DMS79 (cell line): ENCODE measurements at places on chromosomes 3 and 15.
A peak's percentile ranks its signal among the peaks of the same experiment; 100 is the strongest.

DNA sequence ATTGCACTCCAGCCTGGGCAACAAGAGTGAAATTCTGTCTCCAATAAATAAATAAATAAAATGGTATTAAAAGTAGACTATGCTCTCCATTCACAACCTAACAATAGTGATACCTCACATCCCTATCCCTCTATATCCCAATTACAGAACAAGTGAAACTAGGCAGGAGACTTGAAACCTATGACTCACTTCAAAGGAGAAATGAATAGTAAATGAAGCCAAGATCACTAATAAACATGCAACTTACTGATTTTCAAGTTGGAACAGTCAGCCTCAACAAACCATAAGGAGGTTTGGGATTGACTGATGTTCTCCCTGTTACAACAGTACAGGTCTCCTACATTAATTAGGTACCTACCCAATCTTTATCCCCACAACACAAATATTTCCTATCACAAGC lies 103.4 kb downstream of the GSK3B start:
- no peak for DNase-seq

GRCh38 chr3:119597548-119598288 lies at the start of gene PLA1A:
PLA1A (plus strand) TSS chr3:119597885; CDS start chr3:119597914, 29 bp downstream.
- no peak for DNase-seq

DNA sequence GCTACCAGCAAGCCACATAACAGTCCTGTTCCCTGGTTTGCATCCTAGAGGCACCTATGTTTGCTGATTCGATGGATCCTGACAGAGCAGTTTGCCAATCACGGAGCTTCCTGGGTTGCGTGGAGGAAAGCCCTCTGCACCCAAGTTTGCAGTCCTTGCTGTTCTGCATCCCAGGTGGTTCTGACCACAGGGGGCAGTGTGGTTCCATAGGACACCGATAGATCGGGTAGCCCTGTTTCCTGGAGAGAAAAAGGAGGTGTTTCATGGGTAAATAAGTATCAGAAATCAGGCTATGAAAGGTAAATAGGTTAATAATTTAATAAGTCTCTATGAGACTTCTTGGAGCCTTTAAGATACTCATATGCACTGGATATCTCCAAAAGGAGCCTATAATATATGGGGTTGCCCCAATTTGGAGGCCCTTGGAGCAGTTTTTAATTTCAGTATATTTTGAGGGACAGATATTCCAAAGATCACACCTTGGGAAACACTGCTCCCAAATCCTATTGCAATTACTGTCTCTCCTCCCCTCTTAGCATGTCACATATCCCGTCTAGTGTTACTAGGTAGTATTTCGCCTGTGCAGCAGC lies 194.6 kb upstream of the TPM1 start:
- DNase-seq = no peak

DNA sequence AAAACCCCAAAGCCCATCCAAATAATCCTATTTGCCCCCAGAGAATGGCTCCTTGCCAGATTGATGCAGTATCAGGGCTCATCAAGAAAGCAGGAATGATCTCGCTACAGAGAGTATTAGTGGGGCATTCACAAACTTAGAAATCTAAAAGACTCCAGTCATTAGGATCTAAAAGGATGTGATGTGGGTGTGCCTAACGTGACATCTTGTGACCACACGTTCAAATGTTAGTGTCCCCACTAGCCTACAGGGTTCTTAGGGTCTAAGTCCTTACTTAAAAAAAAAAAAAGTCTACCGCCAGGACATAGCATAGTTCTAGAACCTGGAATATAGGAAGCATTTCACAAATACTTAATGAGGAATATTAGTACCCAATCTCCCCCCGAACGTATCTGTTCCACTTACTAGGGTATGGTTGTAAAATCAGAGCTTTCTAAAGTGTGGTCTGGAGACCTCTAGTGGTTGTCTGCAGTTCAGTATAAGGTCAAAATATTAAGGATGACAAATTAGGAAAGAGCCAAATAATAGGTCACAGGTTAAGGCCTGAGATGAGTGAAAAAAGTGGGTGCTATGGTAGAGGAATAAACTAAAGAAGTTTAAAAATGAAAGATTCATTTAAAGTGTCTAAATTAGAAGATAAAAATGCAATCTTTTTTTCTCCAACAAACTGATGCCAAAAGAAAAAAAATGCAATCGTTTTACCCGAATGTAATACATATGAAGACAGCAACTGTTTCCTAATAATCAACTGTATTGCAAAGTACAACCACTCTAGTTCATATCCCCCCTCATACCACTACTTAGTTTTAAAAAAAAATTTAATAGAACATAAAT lies 4.2 kb upstream of the CHRM5 start:
- DNase-seq = peak; percentile 1

- no peak for DNase-seq
These were observed 151.6 kb downstream of the CHST2 start for GRCh38 chr3:143271136-143271535.

- DNase-seq = no peak
These were observed 118.8 kb upstream of the GALNT15 start for GRCh38 chr3:16055606-16056211.

- DNase-seq = no peak
These were observed 213.9 kb upstream of the RBMS3 start for GRCh38 chr3:29067007-29067406.

GRCh38 chr15:98955961-98956723 lies 51.5 kb downstream of the PGPEP1L start:
- no peak for DNase-seq

- DNase-seq = no peak
These were observed 47.5 kb downstream of the ACAP2 start for GRCh38 chr3:195395208-195395816.

GRCh38 chr3:84082726-84083125 lies 876.1 kb upstream of the CADM2 start:
- no peak for DNase-seq

GRCh38 chr3:73848173-73848906 lies 223.6 kb upstream of the PDZRN3 start:
- DNase-seq = no peak

DNA sequence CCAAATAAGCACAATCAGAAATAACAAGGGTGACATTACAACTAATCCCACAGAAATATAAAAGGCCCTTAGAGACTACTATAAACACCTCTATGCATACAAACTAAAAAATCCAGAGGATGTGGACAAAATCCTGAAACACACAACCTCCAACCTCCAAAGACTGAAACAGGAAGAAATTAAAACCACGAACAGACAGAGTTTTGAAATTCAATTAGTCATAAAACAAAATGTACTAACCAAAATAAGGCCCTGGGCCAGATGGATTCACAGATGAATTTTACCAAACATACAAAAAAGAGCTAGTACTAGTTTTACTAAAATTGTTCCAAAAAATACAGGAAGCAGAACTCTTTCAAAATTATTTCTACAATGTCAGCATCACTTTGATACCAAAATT lies 1043.6 kb downstream of the DIPK2A start:
- no peak for DNase-seq

GRCh38 chr3:69579306-69580041 lies 159.8 kb upstream of the MITF start:
- no peak for DNase-seq

GRCh38 chr3:66107855-66108254 lies 69.1 kb upstream of the MAGI1 start:
- DNase-seq = no peak

DNA sequence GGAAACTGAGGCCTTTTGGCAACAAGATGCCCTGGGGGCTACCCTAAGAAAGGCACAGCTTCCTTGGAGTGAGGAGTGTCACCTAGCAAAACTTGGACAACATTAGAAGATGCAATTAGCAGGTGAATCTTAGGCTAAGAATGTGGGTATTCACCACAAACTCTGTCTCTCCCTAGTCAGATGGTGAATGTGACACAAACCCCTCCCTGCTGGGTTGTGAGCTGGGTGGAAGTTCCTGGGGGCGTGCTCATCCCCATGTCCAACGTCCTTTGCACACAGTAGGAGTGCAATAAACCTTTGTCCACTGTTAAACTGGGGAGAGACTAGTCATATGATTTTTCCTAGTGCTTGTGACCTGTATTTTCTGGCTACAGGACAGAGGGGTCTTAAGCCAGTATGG lies 67.1 kb upstream of the SH3GL3 start:
- no peak for DNase-seq

- DNase-seq = no peak
These were observed 245.7 kb downstream of the ZIC1 start for GRCh38 chr3:147654827-147655226.

- no peak for DNase-seq
These were observed 617.2 kb upstream of the NR2F2 start for GRCh38 chr15:95713324-95713723.

DNA sequence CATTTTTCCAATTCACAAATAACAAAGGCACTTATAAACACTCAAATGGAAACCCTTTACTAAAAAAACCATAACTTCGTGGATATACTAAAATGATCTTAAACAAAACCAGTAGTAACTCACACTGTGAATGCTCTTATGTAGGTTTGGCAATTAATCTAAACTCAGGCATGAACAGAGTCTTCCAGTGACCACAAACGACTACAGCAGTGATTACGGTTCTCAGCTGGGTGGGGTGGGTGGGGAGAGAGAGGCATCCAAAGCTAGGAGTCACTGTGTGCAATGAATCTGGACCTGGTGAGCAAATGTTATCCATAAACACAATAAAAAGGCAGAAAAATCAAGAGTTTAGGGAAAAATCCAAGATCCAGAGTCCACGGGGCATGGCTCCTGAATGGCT lies 21.3 kb downstream of the SLC12A8 start:
- DNase-seq = no peak

DNA sequence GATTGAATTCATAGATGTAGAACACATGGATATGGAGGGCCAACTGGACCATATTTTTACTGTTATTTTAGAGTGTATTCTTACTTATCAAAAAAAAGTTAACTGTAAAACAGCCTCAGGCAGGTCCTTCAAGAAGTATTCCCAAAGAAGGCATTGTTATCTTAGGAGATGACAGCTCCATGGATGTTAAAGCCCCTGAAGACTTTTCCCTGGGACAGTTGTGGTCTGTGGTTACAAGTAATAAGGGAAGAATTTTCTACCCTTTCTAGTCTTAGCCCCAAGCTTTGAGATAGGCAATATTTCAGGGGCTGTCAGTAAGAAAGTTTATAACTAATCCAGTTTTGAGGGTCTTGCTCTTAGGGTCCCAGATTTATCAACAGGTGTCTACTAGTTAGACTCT lies 62.5 kb downstream of the LRRC49 start:
- no peak for DNase-seq

DNA sequence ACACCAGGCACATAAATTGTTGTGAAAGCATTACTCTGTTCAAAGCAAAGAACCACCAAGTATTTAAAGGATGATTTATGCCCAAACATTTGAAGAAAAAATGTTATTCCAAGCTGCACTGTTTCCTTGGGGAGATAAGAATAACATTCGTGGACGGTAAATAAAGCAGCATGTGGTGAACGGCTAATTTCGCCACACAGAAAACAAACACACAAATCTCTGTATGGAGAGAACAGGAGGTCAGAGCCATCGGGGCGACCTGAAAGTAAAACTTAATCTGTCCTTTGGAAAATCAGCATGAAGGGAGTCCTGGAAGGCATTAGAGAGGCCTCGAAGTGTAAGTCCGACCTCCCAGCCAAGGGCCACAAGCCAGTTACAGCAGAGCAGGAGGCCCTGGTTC lies 27.1 kb upstream of the GABRG3 start:
- no peak for DNase-seq

DNA sequence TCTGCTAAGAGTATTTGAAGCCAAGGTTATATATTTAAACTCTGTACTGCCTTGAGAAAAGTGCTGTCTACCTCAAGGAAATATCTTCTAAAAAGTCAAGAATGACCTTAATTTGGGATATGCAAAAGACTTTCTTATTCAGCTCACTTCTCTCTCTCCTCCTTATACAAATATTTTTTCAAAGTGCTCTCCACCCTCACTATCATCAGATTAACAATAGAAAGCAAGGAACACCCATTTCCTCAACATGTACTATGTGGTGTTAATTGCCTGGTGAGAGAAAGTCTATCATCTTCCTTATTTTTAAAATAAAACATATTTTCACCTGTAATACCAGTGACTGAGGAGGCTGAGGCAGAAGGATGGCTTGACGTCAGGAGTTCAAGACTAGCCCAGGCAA lies 44.4 kb upstream of the RSL24D1 start:
- no peak for DNase-seq

- no peak for DNase-seq
These were observed 177.6 kb downstream of the KCNAB1 start for GRCh38 chr3:156298014-156298413.

DNA sequence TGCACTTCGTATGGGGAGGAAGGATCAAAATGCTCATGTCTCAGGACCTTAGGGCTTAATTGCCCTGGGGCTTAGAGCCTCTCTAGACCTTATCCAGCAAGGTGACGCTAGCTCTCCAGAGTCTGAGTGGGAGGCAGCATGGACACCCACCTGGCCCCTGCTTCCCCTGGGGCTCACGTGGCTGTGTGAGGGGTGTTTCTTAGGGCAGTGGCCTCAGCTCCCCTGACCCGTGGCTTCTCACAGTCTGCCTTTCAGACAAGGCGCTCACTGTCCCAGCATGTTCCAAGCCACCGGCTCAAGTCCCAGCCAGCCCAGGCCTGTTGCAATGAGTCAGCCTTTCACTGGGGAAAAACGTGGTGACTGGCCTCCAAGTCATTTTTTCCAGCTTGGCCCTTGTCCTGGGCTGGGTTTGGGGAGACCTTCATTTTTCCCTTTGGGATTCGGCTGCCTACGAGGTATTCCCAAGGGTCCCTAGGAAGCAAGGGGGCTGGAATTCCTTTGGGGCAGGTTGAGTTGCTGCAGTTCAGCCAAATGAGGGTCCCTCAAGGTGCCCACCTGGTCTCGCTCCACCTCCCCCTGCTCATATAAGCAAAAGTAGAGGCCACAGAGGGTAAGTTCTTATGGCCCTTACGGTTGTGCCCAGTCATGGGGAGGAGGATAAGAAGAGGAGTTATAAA lies 15.7 kb downstream of the BHLHE40 start:
- DNase-seq = no peak

GRCh38 chr3:45253316-45253715 lies 27.2 kb upstream of the TMEM158 start:
- DNase-seq = no peak

DNA sequence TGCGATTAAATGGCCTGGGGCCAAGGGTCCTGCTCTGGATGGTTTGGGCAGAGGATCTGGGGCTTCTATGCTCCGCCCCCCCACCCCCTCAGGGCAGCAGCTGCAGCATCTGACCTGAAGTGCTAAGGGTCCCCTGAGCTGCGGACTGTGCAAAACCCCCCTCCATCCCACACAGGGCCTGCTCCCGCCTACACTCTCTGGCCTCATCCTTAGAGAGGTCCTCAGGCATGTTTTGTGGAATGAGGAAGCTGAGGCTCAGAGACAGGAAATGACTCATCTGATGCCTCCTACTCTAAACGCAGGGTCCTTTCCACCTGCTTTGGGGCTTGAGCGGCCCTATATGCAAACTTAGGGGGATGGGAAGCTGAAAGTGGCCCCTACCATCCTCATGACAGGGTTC lies 59.5 kb upstream of the CTSH start:
- no peak for DNase-seq

DNA sequence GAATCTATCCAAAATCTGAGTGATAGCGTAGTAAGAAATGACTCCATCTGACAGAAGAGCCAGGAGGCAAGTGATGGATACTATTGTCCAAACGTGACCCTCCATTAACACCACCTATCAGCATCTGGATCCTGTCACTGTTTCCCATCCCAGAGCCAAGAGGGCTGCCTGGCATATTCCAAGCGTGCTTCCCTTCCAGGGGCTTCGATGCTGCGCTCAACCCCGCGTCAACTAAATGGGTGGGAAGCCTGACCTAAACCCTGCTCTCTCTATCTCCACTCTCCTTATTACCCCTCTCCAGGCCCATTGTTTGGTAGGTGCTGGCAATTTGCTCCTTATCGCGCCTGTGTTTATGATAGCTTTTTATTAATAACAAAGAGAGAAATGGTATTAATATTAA lies 83.2 kb downstream of the NR2F2 start:
- DNase-seq = no peak
